Left ventricle myocardium superior (tissue), 1 donor: ENCODE measurements at places on chromosomes 16 and 17.
A peak's percentile ranks its signal among the peaks of the same experiment; 100 is the strongest.

DNA sequence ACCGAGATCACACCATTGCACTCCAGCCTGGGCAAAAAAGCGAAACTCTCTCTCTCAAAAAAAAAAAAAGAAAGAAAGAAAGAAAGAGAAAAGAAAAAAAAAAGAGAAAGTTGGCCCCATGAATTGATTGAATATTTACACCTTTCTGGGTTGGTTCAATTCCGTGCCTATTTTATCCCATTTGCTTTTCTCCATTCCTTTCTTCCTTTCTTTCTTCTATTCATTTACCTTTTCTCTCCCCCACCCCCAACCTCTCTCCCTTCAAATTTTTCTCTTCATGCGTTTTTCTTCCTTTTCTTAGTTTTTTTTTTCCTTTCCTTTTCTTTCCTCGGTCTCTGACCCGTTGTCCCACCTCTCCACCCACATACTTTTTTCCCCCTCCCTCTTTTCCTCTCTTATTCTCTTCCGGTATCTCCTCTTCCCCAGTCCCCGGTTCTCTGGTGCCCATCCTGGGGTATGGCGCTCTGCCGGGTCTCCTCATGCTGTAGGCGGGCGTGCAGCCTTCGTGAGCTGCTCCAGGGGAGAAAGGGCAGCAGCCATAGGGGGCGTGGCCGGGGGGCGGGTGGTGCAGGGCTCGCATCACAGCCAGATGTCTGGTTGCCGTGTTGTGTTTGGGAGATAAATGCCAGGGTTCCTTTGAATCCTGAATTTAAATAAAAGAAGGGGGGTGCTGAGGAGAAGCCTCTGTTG is 5.3 kb upstream of the COL1A1 start:
- peak; percentile 73 for DNase-seq

DNA sequence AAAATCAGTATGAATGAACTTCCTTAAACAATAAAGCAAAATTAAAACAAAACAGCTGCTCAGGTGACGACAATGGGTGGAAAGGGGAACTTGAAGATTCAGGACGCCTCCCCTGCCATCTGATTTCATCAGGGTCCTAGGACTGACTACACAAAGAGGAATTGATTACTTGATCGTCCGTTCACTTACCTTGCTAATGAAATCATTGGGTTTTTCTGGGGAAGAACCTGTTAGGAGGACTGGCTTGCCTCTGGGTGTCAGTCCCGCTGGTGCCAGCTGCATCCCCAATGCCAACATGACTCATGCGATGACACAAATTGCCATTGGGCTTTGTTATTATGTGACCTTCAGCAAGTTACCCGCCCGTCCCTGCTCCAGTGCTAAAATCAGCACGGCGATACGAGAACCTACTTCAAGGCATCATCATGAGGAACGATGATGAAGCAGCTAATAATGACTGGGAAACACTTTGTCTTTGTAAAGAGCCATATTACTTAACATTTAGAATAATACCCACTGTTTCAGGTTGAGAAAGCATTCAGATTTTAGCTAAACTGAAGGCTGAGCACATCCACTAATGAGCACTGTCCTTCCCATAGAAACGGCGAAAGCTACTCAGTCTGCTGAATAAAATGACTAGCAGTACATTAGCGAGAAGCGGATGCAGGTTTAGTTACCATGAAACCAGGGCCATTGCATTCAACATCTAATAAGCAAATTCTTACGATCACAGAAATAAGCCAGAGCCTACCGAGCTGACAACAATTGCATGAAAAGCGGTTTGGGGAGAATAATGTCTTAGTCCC is 139.4 kb downstream of the ZFHX3 start:
- no peak for DNase-seq

DNA sequence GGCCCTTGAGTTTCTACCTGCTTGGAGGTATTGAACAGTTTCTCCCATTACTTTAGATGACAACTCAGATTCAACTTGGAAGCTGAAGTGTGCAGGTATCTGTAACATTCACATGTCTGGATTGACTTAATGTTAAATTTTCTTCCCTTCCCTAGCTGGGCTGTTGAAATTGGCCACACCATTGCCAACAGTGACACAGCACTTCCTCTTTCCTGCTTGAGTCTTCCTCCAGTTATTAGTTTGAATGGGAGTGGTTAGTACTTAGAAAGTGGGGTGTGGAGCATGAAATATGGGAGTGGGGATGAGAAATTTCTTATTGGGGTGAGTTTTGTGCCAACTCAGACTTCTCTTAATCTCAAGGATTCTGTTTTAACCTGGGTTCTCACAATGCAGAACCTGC is 454.9 kb downstream of the KCNJ2 start:
- DNase-seq, result no peak

DNA sequence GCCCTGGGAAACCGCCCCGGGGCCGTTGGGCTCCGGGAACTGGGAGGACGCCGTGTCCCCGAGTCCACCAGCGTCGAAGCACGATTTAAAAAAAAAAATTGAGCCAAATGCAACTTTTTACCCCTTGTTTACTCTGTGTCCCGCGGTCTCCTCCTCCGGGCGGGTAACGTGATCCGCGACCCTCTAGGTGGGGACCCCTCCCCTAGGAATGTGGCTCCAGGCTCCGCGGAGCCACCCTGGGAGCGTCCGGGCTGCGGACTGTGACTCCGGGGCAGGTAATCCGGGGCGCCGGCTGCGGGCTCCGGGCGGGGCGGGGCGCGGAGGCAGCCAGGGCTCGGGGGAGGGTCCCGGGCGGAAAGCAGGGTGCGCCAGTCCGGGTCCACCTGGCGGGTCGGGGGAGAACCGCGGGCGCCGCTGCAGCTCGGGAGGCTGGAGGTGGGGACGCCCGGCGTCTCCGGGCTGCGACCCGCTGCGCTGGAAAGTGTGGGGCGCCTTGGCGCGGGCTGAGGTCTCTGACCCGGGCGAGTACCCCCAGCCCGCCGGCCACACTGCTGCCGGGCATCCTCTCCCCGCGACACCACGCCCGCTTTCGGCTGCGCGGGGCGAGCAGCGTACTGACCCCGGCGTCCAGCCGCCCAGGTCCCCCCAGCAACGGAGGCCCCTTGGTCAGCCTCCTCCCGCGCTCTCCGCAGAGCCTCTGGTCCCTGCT is 852 bp upstream of the HELZ start:
- peak; percentile 45 for DNase-seq

- peak; percentile 96 for DNase-seq
These were observed at the start of gene MRPL38 for GRCh38 chr17:75904749-75905521. Gene MRPL38, minus strand, starts transcription at chr17:75904884. Its CDS starts 9 bp downstream, at chr17:75904875.

DNA sequence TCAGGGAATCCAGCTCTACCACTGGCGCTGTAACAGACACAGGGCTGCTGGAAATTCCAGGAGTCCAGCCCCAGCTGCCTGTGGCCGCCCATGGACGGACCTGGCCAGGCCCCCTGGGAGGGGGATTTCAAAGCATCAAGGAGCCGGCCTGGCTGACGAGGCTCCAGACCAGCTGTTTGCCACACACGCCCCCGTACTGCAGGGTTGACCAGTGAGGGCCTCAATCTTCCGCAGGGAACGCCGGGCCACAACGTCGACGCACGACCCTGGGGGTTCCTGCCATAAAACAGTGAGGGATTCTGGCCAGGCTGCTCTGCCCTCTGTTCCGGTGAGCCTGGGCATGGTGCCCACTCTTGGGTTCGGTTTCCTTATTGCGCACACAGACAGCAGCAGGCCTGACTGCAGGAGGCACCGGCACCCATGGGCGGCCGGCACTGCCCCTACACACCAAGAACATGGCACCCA is 3.7 kb downstream of the LMF1 start:
- no peak for DNase-seq

- DNase-seq, result no peak
These were observed 94.2 kb downstream of the KATNIP start for GRCh38 chr16:27644165-27644564.

GRCh38 chr17:70172449-70172848 is 3.1 kb downstream of the KCNJ2 start:
- DNase-seq, result no peak

- DNase-seq, result no peak
These were observed 42.3 kb downstream of the CRLF3 start for GRCh38 chr17:30782206-30782605.

DNA sequence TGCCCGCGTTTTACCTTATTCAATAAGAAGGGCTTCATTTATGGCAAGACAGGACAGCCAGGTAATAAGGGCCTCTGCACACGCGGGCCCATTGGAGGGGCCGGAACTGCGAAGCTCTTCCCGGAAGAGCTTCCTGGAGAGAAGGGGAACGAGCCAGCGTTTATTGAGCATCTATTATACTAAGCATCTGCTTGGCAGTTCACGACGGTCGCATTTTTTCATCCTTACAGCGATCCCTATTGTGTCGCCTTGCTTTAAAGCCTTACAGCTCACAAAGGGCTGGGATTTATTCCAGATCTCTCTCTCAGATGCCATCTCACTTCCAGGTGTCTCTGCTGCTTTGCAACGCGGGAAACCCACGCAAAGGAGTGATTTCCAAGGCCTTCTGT is 546 bp downstream of the ZPBP2 start:
- DNase-seq, result no peak

DNA sequence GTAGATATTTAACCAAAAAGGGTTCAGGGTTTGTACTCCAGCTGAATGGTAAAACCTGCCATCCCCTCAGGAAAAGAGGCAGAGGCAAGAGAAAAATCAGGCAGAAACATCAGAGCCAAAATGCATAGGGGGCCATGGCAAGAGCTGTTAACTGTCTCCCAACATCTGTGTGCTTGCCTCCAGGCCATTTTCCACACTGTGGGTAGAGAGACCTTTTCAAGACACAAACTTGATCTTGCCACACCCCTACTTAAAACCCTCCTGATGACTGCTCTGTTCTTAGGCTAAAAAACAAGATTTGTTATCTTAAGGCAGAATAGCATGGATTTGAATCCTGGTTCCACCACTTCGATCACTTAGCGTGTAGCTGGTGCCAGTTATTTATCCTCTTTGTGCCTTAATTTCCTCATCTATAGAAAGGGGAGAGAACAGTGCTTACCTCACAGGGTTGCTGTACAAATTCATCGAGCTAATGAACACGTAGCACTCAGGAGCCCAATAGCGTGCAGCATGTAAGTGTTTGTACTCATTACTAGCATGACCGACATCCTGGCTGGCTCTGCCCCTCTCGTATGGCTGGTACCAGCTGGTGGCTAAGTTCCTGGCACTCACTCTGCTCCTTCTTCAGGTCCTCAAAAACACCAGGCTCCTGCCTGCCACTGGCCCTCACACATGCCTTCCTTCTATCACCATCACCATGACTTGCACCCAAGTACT is 25.8 kb downstream of the STAT3 start:
- peak; percentile 53 for DNase-seq

- no peak for DNase-seq
These were observed 38.4 kb downstream of the ABAT start for GRCh38 chr16:8712589-8713361.

GRCh38 chr17:2184993-2185931 is 118.3 kb downstream of the SMG6 start:
- DNase-seq, result no peak

GRCh38 chr17:82234211-82235055 is 5.6 kb downstream of the SLC16A3 start:
- peak; percentile 36 for DNase-seq

DNA sequence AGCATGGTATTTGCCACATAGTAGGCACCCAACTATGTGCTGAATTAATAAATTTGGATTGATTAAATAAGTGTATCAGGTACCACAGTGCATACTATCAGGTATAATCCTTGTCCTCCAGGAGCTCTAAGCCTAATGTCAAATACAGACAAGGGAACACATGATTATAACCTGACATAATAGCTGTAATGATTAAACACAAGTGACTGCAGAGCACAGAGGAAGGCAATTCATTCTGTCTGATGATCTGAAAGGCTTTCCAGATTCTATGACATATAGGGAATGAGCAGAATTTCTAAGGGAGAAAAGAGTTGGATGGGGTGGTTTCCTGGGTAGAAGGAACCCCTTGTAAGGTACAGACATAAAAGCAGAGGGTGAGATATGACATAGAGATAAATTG is 273.5 kb downstream of the KIF2B start:
- DNase-seq, result no peak
